Lower lobe of right lung (tissue), 2 donors: ENCODE measurements at places on chromosomes 3 and 15. TPM values are rescaled to one million over a fixed set of nuclear protein-coding genes. Genes with fewer than 3 reads are reported as not detected.

KCNAB1 gene
- total RNA-seq = 4.7 TPM

CEMIP gene
- total RNA-seq = 7.3 TPM

SMAD6 gene
- 159 TPM for total RNA-seq

A4GNT gene
- 0.41 TPM for total RNA-seq

- H3K4me1 ChIP-seq = no peaks in the 10 kb centered on the region
- no peak overlapping the region for H3K27ac ChIP-seq
- no peak for DNase-seq
- no peaks in the 10 kb centered on the region for H3K36me3 ChIP-seq
Measured at GRCh38 chr15:43249699-43250203, 17.0 kb downstream of the TGM5 start.

DNA sequence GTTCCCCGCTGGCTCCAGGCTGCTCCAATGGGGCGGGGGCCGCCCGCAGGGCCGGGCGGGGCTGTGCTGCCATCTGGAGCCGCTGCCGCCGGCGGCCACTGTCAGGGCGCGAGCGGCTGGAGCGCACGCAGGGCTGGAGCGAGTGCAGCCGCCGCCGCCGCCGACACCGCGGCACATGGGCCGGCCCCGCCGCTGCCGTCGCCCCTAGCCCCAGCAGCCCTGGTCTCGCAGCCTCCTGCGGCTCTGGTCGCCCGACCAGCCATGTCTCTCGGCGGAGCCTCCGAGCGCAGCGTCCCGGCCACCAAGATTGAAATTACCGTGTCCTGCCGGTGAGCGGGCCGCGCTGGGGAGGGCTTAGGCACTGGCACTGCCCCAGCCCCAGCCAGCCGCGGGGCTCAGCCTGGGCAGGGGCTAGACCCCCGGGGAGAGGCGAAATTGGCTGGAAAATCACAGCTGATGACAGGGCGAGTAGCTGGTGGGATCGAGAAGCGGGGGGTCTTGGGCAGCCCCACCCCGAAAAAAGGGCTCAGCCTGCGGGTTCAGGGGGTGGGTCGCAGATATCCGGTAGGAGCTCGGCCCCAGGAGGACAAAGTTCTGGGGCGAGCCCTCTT lies at the start of gene CPNE9:
Gene CPNE9, plus strand, starts transcription at position 98 of the 611 bp plus-strand sequence. Its CDS starts 164 bp downstream, at position 262.
- no peak within 1 kb of the TSS for H3K27ac ChIP-seq
- peak within 1 kb of the TSS; percentile 46 for H3K4me3 ChIP-seq
- peaks cover 12% of the 10 kb centered on the region for H3K4me1 ChIP-seq
- H3K36me3 ChIP-seq = peaks cover 42% of the 10 kb centered on the region

- H3K27ac ChIP-seq = no peak overlapping the region
- DNase-seq = no peak
- no peaks in the 10 kb centered on the region for H3K4me1 ChIP-seq
- no peaks in the 10 kb centered on the region for H3K36me3 ChIP-seq
- no peaks in the 10 kb centered on the region for H3K27me3 ChIP-seq
Measured at GRCh38 chr3:114508976-114509375, 215.1 kb downstream of the TIGIT start.

GRCh38 chr15:82530606-82531379 lies 9.5 kb downstream of the RPS17 start:
- no peaks in the 10 kb centered on the region for H3K27me3 ChIP-seq
- peak overlapping the region; percentile 37 for H3K4me3 ChIP-seq
- H3K27ac ChIP-seq = no peak overlapping the region
- DNase-seq = peak; percentile 79

DNA sequence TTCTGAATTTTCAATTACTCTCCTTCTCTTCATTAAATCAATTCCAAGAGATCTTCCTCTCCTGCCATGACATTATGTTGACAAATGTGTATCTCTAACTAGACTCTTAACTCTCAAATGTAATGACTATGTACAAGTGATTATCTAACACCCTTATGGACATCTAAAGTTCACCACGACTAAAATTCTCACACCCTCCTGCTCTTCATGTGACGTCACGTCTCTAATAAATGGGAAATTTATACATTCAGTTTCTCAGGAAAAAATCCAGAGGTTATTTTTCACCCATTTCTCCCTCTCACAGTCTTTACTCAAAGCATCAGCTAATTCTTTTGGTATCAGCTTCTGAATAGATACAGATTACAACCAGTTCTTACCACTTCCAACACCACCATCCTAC lies 237.5 kb upstream of the EPHA6 start:
- H3K4me1 ChIP-seq = no peaks in the 10 kb centered on the region
- no peak for DNase-seq
- no peaks in the 10 kb centered on the region for H3K27me3 ChIP-seq
- no peaks in the 10 kb centered on the region for H3K36me3 ChIP-seq

DNA sequence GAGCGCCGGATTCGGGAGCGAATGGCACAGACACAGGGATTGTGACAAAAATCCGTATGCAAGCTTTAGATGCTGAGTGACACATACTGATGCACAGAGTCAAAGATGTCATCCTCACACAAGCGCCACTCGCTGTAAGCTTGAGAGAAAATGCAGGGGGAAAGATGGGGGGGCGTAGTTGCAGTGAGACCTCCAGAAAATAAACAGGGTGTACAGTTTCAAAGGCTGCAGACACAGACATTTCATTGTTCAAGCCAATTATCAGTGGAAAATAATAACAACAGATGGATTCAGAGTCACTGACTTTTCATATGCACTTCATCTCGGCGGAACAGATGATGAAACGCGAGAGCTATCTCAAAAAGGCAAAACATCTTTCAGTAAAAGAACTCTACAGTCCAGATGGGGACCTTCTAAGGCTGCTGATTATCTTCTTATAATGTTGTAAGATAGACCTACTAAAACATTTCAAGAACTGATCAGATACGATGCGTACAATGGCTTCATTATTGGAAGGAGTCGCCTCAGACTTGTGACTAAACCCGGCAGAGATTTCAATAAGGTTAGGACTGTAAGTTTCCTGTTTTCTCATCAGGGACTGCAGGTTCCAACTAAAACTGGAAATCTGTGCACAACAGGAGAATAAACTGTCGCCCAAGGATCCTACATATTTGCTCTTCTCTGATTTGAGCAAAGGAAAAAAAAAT lies 275.4 kb downstream of the FOXP1 start:
- H3K4me3 ChIP-seq = no peak overlapping the region
- H3K27ac ChIP-seq = no peak overlapping the region
- no peaks in the 10 kb centered on the region for H3K36me3 ChIP-seq
- H3K4me1 ChIP-seq = peaks cover 26% of the 10 kb centered on the region
